Activated CD8-positive, alpha-beta memory T cell treated with anti-CD3 and anti-CD28 coated beads, Interleukin-2, amount 50 U/mL, for 4 hours (primary cell): ENCODE measurements at places on chromosomes 16 and 17.
A peak's percentile ranks its signal among the peaks of the same experiment; 100 is the strongest.

DNA sequence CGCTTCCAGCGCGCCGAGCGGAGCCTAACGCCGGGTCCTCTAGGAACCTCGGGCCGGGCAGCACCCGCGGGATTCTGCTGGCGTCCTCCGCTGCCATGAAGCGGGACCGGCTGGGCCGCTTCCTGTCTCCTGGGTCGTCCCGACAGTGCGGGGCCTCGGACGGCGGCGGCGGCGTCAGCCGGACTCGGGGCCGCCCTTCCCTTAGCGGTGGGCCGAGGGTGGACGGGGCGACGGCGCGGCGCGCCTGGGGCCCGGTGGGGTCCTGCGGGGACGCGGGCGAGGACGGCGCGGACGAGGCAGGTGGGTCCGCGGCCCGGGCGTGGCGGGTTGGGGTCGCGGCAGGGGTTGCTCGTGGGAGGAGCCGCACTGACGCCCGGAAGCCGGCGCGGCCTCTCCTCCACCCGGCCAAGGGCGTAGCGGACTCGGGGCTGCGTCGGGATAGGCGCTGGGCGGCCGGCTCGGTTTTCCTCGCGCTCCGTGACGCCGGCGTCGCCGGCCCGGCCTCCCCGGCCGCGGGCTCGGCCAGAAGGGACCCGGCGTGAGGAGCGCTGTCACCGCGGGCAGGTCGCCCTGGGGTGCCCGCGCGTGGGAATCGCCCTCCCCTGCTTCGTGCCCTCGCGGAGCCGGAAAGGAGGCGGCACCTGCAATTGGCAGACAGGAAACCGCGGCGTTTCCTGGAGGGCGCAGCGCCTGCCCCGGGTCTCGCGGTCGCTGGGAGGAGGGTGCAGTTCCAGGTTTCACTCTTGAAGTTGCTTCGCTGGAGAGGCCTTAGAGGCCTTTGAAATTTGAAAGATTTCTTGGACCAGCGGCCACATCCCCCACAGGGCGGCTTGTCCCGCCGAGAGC, 432 bp downstream of the ZNF276 start:
- DNase-seq = peak; percentile 89

DNA sequence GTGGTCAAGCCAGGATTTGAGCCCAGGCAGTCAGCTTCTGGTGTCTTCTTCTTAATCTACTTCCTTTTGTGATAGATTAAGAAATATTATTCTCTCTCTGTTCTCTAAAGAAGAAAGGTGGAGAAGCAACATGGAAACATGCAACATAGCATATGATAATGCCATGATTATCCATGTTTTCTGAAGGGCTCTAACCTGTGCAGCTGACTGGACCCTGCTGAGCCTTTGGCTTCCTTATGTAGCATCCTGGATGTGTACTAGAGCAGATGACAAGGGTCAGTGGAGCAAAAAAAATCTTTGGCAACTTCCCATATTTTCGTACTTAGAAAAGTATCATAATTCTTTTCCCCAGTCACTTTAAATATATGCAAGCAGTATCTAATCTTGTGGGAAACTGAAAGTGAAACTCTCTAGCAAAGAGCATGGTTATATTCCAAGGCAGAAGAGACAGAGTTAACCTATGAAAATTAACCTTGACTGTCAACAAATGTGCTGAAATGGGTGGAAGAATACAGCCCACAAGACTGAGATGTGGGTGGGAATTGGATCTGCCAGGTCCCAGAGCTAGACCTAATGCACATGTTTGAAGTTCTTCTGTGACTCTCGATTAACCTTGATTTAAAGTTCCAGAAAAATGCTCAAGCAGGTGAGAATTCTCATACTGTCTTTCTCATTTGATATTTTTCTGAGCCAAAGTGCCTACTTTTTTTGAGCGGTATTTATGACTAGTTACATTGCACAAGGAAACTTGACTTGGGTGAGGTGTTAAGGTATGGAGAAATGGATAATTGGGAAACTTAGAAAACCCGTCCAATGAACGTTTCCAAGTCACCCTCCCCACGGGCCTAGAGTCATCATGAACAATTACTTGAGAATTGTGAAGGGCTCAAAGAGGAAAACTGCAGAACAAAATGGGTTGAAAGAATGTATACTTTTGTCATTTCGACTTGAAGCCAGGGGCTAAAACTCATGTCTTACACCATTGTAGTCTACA, 248.6 kb downstream of the FTO start:
- DNase-seq = no peak

- DNase-seq = no peak
These were observed 624.3 kb upstream of the SOX9 start for GRCh38 chr17:71496552-71496951.

DNA sequence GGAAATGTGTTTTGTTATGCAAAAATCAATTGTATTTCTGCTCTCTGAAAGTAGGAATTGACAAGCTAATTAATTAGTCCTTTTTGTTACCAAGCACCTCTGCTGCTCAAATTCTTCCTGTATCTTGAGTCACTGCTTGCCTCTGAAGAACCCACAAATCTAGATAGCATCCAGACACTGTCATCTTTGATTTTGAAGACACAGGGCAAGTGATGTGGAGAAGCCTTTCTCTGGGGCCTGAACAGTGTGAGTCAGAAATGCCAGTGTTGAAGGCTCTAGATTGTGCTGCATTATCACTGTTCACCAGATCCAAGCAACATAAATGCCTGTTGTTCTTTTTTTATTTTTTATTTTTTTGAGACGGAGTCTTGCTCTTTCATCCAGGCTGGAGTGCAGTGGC, 10.9 kb upstream of the ST6GALNAC1 start:
- no peak for DNase-seq

DNA sequence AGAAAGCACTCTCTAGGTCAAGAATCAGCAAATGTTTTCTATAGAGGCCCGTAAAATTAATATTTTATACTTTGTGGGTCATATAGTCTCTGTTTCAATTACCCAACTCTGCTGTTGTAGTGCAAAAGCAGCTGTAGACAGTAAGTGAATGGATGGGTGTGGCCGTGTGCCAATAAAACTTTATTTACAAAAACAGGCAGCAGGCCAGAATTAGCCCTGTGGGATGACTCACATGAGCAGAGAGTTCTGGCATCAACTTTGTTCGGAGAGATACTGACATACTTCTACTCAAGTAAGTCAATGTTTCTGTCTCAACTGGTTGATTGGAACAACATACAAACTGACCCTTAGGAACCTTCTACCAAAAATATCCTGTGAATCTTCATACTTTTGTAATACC, 616.2 kb downstream of the MAF start:
- DNase-seq = no peak

GRCh38 chr17:77460514-77461046, 319.8 kb downstream of the SEC14L1 start:
- DNase-seq = no peak

DNA sequence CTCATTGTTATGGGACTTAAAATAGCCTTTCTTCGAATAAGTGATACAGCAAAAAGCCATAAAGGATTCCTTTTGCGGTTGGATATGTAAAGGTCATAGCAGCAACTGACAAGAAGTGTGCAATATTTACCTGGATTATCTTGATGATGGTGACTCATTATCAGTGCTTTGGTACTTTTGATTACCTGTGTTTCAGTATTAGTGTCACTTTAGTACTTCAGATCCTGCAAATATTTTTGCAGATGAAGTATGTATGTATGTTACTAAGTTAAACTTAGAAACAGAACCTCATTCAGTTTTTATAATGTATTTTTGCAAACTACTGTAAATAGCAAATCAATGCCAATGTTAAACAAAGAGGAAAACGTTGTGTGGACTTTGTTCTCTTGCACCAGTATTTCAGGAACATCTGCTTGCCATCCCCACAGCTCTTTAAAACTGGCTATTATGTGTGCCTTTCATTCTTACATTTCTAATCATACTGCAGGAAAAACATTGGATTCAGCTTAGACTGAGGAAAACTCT, 10.5 kb downstream of the CNEP1R1 start:
- no peak for DNase-seq

DNA sequence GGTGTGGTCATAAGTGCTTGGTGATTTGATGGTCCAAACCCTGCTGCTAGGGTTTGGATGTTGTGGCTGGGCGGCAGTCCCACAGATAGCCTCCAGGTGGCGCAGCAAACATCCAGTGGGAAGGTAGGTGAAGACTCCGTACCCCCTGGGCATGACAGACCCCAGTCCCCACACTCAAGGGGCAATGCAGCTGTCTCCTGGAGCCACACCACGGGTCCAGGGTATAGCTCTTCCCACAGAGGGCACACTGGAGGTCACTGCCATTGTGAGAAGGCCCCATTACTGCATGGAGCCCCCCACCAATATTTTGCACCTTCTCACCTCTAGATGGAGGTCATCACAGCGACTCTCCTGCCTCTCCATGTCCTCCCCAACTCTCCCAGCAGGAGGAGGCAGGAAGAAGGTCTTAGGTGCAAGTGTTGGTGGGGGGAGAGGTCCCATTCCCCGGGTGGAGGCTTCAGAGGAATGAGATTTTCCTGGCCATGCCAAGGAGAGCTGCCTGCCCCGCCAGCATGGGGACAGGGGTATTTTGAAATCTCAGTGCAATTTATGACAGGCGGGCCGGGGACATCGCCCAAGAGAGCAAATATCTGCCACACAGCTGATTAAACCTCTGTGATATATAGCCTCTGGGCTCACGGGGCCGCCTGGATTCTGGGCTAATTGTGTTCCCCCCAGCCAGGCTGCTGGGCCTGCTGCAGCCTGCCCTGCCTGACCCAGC, 17.1 kb upstream of the C17orf113 start:
- peak; percentile 75 for DNase-seq

- no peak for DNase-seq
These were observed 183.1 kb upstream of the CCL2 start for GRCh38 chr17:34071886-34072420.

DNA sequence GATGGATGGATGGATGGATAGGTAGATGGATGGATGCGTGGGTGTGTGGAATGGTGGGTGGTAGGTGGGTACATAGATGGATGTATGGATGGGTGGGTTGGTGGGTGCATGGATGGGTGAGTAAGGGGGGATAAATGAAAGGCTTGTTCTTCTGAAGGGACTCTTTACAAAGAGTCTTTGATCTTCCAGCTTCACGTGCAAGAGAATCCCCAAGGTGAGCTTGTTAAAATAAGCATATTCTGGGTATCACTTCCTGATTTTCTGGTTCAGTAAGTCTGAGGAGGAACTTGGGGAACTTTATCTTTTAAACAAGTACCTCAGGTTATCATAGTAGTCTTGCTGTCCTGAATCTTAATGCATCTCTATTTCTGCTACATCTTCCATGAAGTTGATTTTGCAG, 639.1 kb downstream of the MAF start:
- DNase-seq = no peak

DNA sequence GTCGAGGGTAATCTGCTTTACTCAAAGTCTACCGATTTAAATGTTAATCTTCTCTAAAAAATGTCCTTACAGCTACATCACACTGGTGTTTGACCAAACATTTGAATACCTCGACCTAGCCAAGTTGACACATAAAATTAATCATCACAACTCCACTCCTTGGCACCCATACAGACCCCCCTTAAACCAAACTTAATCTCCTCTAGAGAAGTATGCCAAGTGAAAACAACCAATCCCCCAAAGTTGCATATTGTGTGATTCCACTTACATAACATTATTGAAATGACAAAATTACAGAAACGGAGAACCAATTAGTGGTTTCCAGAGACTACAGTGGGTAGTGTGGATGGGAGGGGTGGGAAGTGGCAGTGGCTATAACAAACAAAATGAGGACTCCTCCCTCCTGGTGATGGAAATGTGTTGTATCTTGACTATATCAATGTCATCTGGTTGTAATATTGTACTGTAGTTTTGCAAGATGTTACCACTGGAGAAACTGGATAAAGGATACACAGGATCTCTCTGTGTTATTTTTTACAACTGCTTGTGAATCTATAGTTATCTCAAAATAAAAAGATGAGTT, 39.4 kb downstream of the CAPNS2 start:
- DNase-seq = no peak

GRCh38 chr17:49978501-49978900, 9.5 kb downstream of the DLX4 start:
- DNase-seq = no peak

- DNase-seq = no peak
These were observed 207.3 kb downstream of the NTN1 start for GRCh38 chr17:9228408-9229159.

GRCh38 chr16:88585927-88586581, 15.9 kb downstream of the ZC3H18 start:
- no peak for DNase-seq

GRCh38 chr17:41511116-41511515, 5.7 kb upstream of the KRT13 start:
- no peak for DNase-seq

DNA sequence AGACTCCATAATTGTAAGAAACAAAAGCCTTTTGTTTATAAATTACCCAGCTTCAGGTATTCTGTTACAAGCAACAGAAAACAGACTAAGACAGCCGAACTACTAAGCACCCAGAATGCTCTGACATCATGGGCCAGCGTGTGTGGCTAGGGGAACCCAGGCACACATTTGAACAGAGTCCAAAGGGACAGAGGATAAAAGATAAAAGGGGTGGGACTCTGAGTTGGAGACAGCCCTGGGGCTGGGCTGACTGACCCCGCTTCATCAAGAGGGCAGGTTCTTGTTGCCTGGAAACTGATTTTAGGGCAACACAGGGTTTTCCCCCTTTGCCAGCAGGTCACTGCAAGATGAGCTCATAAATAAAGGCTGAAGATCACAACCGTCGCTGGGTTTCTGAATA, 30.5 kb upstream of the ZNF287 start:
- no peak for DNase-seq
